ENCODE measurements at places on chromosomes 2 and 18.
A peak's percentile ranks its signal among the peaks of the same experiment; 100 is the strongest.

DNA sequence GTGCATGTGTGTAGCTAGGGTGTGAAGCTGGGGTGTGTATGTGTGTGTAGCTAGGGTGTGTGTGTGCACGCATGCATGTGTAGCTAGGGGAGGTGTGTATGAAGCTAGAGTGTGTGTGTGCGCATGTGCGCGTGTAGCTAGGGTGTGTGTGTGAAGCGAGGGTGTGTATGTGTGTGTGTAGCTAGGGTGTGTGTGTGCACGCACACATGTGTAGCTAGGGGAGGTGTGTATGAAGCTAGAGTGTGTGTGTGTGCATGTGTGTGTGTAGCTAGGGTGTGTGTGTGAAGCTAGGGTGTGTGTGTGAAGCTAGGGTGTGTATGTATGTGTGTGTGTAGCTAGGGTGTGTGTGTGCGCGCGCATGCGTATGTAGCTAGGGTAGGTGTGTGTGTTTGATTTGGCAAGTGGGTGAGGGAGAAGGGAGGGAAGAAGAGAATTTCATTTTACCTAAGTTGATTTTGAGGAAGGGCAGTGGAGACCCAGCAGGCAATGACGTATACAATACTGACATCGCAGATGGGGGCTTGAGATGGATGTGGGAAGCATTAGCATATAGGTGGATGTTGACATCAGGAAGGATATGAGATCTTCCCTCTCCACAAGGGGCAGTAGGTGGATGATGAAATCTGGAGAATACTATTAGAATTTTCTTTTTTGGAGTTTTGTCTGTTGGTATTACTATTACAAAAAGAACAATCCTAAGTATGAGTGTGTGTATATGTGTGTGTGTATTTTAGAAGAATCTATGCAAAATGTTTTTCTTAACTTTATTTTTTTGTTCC, 70.7 kb downstream of the PRELID3A start:
- DNase-seq: no peak

GRCh38 chr2:67384123-67384822, 12.9 kb upstream of the ETAA1 start:
- no peak for DNase-seq

DNA sequence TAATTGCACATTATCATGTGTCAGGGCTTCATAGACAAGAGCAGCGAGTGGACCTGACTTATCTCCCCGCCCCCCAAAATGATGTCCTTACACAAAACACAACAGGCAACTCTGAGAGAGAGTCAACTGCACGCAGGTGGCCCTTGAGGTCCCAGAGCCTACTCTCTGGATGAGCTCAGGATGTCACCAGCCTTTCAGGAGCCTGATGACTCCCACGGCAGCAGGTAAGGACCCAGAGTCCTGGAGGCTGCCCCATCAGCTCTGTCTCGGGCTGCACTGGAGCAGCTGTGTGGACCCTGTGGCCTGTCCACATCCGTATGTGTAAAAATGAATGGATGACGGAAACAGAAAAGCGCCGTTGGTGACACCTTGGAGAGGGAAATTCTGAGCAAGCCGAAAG, 130.9 kb downstream of the HDAC4 start:
- no peak for DNase-seq

- DNase-seq: no peak
Observed at GRCh38 chr2:42498497-42498896, 4.7 kb upstream of the KCNG3 start.

- no peak for DNase-seq
Observed at GRCh38 chr2:58918141-58918540, 677.0 kb upstream of the FANCL start.

- peak; percentile 55 for DNase-seq
Observed at GRCh38 chr2:207819021-207819797, 49.5 kb upstream of the FZD5 start.

- no peak for DNase-seq
Observed at GRCh38 chr2:183243758-183244157, 119.5 kb downstream of the NUP35 start.

DNA sequence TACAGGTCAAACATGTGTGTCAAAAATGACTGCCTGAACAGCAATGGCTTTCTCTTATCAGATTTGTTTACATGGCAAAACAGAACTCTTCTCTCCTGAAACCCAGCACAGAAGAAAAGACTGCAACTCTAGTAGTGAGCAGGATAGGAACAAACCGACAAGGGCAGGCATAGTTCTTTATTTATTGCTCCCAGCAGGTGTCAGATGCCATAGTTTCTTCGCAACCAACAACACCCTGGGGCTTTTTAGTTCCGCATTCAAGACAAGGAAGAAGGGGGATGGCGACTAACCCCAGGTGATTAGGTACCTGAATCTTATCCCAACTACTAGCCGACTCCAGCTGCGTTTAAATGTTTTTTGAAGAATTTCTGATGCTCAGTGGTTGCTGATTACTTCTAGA, 367.5 kb upstream of the FIGN start:
- DNase-seq: no peak

DNA sequence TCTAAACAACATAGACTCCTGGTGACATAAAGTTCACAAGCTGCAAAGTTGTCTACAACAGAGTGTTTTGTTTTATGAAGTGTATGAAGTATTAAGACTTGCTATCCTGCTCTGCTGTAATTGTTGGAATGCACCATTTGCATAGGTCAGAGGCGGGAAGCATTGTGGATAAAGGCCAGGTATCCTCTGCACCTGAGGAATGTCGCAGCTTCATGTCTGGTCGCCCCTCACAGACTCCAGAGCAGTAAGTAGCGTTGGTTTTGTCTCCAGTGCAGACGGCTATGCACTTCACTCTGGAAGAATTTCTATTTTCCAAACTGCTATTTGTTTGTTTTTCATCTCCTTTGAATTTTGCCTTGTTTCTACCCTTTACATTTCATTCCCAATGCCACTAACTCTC, 63.1 kb downstream of the UNC80 start:
- no peak for DNase-seq

DNA sequence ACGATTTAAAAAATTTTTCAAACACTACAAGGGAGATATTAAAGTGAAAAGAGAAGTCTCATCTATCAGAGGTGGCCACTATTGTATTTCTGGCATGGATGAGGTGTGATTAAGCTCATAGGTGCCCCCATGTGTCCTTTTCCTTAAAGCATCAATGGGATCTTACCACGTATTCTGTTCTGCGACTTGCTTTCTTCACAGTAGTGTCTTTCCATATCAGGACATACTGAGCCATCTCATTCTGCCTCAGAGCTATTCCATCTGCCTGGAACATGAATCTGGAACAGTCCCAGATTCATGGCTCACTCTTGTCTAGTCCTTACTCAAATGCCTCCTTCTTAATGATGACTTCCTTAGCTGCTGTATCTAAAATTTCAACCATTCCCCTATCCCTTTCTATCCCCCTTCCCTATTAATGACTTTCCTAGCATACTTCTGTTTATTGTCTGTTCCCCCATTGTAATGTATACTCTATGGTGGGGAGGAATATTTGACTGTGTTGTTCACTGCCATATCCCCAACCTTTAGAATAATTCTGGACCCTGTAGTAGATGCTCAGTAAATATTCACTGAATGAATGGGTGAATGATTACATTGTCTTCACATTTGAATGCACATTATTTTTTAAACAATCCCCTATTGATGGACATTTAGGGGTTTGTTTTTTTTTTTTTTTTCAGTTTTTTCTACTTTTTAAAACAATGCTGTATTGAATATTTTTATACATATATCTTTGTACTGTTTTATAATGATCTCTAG, 11.1 kb downstream of the STAMBP start:
- DNase-seq: no peak

- no peak for DNase-seq
Observed at GRCh38 chr2:224841910-224842309, 125.7 kb upstream of the CCDC195 start.

- DNase-seq: no peak
Observed at GRCh38 chr2:100776445-100776844, 43.5 kb upstream of the NPAS2 start.

DNA sequence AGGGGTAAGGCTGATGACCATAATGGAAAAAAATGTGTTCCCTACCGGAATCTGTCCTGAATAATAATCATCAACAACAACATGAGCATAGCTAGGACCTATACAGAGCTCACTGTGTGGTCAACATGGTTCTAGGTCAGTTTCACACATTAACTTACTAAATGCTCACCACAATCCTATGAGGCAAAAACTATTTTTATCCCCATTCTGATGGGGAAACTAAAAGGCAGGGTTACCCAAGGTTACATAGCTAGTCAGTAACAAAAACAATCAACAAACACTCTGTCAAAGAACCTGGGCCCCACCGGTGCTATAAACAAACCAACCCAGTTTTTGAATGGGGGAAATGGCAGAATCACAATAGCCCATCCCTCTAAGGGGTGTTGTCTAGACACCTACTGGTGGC, 40.1 kb downstream of the AOX1 start:
- no peak for DNase-seq

DNA sequence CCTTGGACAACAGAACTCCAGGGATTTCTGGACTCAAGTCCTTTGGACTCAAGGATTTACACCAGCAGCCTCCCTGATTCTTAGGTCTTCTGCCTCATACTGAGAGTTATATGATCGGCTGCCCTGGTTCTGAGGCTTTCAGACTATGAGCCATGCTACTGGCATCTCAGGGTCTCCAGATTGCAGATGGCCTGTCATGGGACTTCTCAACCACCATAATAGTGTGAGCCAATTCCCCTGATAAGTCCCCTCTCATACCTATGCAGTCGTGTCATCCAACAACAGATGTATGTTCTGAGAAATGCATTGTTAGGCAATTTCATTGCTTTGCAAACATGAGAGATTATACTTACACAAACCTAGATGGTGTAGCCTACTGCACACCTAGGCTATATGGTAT, 61.4 kb upstream of the MSTN start:
- no peak for DNase-seq

DNA sequence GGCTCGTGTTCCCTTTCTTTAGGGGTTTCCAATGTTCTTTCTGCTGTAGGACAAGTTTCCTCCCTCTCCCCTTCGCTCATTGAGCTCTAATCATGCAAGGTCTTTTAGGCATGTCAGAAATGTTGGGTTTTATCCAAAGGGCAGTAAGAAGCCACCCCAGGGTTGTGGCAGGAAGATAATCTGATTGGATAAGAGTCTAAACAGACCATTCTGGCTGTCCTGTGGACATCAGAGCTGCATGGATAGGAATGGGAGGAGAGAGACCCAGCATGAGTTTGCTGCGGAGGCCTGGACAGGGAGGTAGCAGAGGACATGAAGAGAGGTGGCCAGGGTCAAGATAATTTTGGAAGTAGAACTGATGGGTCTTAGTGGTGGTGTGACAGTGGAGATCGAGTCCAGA, 88.2 kb downstream of the ACKR3 start:
- DNase-seq: no peak

GRCh38 chr2:6168485-6168884, 476.3 kb downstream of the SOX11 start:
- DNase-seq: no peak

DNA sequence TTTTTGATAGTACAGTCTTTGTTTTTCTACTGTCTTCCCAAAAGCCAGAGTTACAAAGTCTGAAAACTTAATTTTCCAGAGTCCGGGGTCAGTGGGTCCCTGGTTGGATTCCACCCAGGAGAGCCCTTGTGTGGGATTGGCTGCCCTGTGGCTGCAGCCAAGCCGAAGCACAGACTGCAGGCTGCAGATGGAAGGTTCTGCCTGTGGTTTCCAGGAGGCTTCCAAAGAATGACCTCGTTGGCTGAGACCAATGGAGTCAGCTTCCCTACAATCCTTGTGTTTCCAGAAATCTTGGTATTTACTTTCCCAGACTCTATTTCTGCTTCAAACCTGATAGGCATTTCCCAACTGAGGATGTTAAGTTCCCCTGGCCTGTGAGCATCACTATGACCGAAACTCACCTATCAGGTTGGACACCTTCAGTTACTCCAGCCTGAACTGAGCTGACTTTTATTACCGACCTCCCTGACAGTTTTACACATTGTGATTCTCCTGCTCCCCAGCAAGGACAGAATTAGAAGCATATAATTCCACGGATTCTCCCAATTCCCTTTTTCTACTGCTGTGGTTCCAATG, 117.5 kb upstream of the CCDC68 start:
- no peak for DNase-seq

- DNase-seq: no peak
Observed at GRCh38 chr18:59041296-59041695, 98.4 kb upstream of the SEC11C start.

- DNase-seq: peak; percentile 34
Observed at GRCh38 chr18:76488190-76488589, 6.9 kb downstream of the ZNF516 start.

DNA sequence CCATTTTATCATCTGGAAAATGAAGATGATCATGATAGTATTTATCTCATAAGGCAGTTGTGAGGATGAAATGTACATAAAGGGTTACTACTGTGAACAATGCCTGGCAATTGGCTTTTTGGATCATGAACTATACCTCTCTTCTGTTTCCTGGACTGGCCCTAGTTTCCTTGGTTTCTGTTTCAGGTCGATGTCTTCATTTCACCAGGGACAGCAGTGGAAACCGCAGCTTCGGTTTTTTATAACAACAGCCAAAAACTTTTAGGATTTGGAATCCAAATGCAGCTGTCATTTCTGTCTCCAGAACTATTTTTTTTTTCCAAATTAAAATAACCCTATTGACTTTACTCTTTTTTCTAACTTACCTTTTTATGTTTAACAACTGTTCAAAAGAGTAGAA, 425.1 kb downstream of the RND3 start:
- DNase-seq: peak; percentile 87

GRCh38 chr2:113273027-113273551, 5.6 kb downstream of the PAX8 start:
- DNase-seq: no peak

DNA sequence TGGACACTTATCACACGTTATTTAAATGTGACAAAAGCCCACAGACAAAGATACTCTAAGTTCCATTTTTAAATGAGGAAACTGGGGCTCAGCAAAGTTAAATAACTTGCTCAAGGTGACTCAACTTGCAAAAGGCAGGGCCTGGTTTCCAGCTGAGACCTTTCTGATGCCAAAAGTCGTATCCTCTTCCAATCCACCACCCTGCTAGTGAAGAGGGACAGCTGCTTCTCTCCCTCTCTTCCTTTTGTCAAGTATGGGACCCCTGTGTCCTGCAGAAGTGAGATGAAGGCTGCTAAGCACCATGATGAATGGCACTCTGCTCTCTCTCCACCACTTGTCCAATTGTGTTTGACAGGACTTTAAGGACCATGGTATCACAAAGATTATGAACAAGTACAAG, 140.9 kb downstream of the DYM start:
- peak; percentile 24 for DNase-seq

DNA sequence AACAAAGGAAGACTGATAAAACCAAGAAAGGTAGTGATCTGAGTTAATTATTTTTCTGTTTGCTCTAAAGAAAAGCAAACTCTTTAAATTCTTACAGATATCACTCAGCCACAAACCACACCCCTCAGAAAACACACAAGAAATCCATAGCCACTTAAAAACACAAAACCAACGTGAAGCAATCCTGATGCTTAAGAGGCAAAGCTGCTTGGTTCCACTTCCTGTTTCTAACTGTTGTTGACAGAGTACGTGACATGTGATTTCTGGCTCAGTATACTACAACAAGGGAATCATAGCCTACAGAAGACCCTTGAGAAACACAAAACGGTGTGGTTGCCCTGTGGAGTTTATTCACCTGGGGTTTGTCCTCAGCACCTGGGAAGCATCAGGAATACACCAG, 240.9 kb upstream of the APCDD1 start:
- peak; percentile 40 for DNase-seq

Measured in tongue (tissue), 3 donors.